NCI-H774 (cell line): ENCODE measurements at places on chromosomes 1 and 21.

- DNase-seq = no peak
Observed at GRCh38 chr1:25700626-25701025, 84.0 kb downstream of the MAN1C1 start.

- no peak for DNase-seq
Observed at GRCh38 chr1:56575865-56576264, 3.5 kb downstream of the PLPP3 start.

DNA sequence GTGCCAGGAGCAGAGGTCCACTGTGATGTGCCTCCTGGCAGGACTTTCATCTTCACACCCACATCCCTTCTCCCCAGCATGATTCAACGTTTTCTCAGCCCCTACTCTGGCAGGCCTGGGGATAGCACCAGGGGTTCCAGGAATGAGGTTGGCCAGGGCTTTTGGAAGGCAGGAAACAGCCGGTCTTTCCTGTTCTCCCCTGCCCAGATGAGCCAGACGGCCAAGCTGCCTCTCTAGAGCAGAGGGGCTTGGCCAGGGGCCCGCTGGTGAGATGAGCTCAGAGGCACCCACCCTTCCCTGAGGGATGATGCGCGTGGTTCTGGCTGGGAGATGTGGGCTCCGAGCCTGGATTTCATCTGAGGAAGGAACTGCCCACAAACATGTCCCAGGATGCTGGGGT is 4.3 kb upstream of the MFAP2 start:
- DNase-seq = no peak

GRCh38 chr21:31343680-31344480 is at the start of gene TIAM1:
Gene TIAM1, minus strand, starts transcription at chr21:31344261. Its CDS starts 77,289 bp downstream, at chr21:31266972.
- no peak for DNase-seq
